ENCODE measurements at places on chromosomes 5 and 9. TPM values are rescaled to one million over a fixed set of nuclear protein-coding genes. Genes with fewer than 3 reads are reported as not detected.

The MCCC2 gene
- total RNA-seq = 60.4 TPM

The SH3RF2 gene
- not detected for total RNA-seq

The RASEF gene
- not detected for total RNA-seq

The RNF14 gene
- 35.0 TPM for total RNA-seq

The SLC35D2 gene
- total RNA-seq = 2.6 TPM

The DOCK2 gene
- 181 TPM for total RNA-seq

The MLANA gene
- not detected for total RNA-seq

The GFRA3 gene
- not detected for total RNA-seq

DNA sequence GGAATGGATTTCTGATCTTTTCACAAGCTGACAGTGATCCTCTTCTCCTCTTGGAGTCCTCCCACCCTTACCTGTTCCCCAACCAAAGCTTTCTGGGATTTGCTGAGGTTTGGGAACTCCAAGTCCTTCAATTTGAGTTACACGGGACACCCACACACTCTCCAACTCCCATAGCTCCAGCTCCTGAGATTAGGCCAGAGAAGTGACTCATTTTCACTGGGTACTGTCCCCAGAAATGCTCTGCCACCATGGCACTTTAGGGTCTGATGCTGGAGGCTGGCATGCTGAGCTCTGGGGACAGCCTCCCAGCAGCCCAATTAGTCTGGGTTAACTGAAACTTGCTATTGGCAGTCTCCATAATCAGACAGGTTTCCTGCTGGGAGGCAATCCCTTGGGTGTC lies 14.0 kb upstream of the HRCT1 start:
- no peaks in the 10 kb centered on the region for H3K4me1 ChIP-seq
- DNase-seq = no peak
- H3K36me3 ChIP-seq = no peaks in the 10 kb centered on the region
- no peak overlapping the region for H3K27ac ChIP-seq
- no peak overlapping the region for H3K4me3 ChIP-seq

- DNase-seq = no peak
- peak overlapping the region; percentile 17 for H3K27ac ChIP-seq
- no peak overlapping the region for H3K4me3 ChIP-seq
- peaks cover 11% of the 10 kb centered on the region for H3K4me1 ChIP-seq
- H3K27me3 ChIP-seq = no peaks in the 10 kb centered on the region
- H3K36me3 ChIP-seq = peaks cover 16% of the 10 kb centered on the region
Measured at GRCh38 chr9:20725675-20726074, 41.6 kb downstream of the FOCAD start.

GRCh38 chr9:83140061-83140460 lies 77.1 kb upstream of the RASEF start:
- no peaks in the 10 kb centered on the region for H3K36me3 ChIP-seq
- H3K27ac ChIP-seq = no peak overlapping the region

GRCh38 chr5:75666801-75667200 lies 50.4 kb downstream of the POC5 start:
- H3K27me3 ChIP-seq = no peaks in the 10 kb centered on the region
- H3K27ac ChIP-seq = no peak overlapping the region
- H3K4me3 ChIP-seq = no peak overlapping the region
- H3K36me3 ChIP-seq = peaks cover 1% of the 10 kb centered on the region
- no peak for DNase-seq
- peaks cover 35% of the 10 kb centered on the region for H3K4me1 ChIP-seq

GRCh38 chr9:121305269-121305994 lies 37.5 kb downstream of the GSN start:
- DNase-seq = no peak
- peaks cover 2% of the 10 kb centered on the region for H3K27me3 ChIP-seq
- no peaks in the 10 kb centered on the region for H3K36me3 ChIP-seq
- H3K4me1 ChIP-seq = peaks cover 2% of the 10 kb centered on the region
- no peak overlapping the region for H3K4me3 ChIP-seq

DNA sequence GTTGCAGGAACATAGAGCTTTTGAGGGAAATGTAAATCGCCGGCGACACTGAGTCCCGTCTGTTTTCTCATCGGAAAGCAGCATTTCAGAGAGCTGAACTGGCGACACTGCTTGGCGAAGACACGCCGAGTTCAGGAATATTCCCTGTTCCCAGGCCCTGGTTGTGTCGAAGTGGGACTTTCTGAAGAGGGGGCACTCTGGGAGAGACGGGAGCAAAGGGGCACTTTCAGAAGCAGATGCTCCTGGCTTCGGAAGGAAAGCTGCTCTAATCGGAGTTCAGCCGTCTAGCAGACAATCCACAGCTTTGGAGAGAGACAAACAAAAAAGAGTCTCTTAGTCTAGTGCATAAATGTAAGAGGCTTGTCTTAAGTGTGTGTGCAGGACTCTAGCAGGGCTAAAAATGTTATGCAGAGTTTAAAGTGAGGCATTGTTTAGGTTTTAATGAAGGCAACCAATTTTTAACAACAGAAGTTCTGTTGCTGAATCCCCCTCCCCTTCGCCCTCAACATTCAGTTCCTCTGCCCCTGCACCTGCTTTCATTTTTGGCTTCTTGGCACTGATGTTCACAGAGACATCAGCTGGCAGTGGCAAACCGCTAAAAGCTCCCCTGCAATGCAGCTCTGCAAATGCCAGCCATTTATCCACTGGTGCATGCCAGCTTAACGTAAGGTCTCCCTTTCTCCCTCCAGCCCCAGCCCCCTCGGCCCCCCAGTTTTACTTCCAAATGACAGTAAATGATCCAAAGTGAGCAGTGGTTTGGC lies 289.5 kb upstream of the MPDZ start:
- peaks cover 3% of the 10 kb centered on the region for H3K27me3 ChIP-seq
- H3K4me1 ChIP-seq = no peaks in the 10 kb centered on the region
- H3K36me3 ChIP-seq = no peaks in the 10 kb centered on the region

- H3K4me1 ChIP-seq = peaks cover 40% of the 10 kb centered on the region
- no peak overlapping the region for H3K4me3 ChIP-seq
- H3K27me3 ChIP-seq = no peaks in the 10 kb centered on the region
- no peak for DNase-seq
Measured at GRCh38 chr9:129206905-129207304, 28.8 kb upstream of the IER5L start.

DNA sequence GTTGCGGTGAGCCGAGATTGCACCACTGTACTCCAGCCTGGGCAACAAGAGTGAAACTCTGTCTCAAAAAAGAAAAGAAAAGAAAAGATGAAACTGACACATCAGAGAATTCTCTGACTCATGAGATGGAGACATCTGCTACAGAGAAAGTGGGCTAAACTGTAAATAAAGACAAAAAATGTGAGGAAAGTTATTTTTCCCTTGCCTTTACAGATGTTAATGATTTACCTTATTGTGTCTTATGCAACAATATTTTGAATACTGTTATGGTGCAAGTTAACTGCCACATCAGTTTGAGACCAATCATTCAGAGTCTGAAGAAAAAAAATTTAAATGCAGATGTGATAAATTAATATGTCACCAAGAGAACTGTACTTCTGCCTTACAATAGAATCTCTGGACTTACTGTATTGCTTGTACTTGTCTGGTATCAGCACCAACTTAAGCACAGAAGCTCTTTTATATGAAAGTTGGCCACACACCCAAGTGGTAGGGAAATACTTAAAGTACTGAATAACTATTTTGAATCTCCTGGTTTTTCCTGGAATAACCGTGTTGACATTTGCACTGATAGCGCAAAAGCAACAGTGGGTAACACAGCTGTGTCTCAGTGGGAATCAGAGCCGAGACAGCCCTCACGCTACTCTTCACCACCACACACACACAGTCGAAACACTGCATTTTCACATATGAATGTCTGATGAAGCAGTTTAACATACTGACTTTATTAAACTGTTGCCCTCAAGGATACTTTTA lies 169.9 kb downstream of the FANCC start:
- H3K4me1 ChIP-seq = no peaks in the 10 kb centered on the region
- H3K36me3 ChIP-seq = no peaks in the 10 kb centered on the region
- no peak overlapping the region for H3K27ac ChIP-seq
- H3K27me3 ChIP-seq = no peaks in the 10 kb centered on the region
- H3K4me3 ChIP-seq = no peak overlapping the region
- DNase-seq = no peak

- H3K27me3 ChIP-seq = peaks cover 16% of the 10 kb centered on the region
- no peak overlapping the region for H3K27ac ChIP-seq
- no peaks in the 10 kb centered on the region for H3K36me3 ChIP-seq
- H3K4me1 ChIP-seq = no peaks in the 10 kb centered on the region
Measured at GRCh38 chr5:123647066-123647465, 135.1 kb downstream of the CSNK1G3 start.

- H3K4me1 ChIP-seq = peaks cover 4% of the 10 kb centered on the region
- no peaks in the 10 kb centered on the region for H3K36me3 ChIP-seq
- H3K4me3 ChIP-seq = no peak overlapping the region
- no peak for DNase-seq
Measured at GRCh38 chr5:122312591-122313406, 762 bp downstream of the SNCAIP start.

DNA sequence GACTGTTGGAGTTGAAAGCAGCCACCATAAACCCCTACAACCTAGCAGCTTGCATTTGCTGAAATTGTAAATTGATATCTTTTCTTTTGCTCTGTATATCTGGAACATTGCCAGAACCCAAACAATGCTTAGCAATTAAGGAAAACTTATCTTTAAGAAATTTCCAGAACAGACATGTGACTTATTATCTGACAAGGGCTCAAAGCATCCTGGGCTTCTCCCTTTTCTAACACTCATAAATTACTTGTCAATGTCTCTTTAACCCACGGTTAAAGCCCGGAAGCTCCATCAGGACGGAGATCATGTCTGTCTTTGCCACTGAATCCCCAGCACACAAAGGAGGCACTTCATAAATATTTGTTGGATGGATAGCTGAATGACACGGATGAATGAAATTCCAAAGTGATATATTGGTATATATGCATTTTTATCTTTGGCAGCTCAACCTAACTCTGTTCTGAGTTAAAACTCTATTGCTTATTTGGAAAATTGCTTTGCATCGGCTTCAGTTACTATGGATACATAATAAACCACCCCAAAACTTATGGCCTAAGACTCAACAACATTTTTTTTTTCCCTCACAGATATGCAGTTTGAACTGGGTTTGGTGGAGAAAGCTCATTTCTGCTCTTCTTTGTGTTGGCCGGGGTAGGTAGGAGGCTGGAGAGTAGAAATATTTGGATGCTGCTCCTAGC lies 103.1 kb upstream of the CLINT1 start:
- no peak for DNase-seq
- peaks cover 4% of the 10 kb centered on the region for H3K27me3 ChIP-seq
- no peaks in the 10 kb centered on the region for H3K4me1 ChIP-seq
- no peak overlapping the region for H3K27ac ChIP-seq
- H3K4me3 ChIP-seq = no peak overlapping the region

GRCh38 chr5:82100303-82101077 lies 128.7 kb downstream of the ATG10 start:
- H3K4me1 ChIP-seq = peaks cover 19% of the 10 kb centered on the region
- H3K27me3 ChIP-seq = no peaks in the 10 kb centered on the region
- H3K36me3 ChIP-seq = peaks cover 3% of the 10 kb centered on the region
- no peak overlapping the region for H3K4me3 ChIP-seq
- peak overlapping the region; percentile 30 for H3K27ac ChIP-seq

DNA sequence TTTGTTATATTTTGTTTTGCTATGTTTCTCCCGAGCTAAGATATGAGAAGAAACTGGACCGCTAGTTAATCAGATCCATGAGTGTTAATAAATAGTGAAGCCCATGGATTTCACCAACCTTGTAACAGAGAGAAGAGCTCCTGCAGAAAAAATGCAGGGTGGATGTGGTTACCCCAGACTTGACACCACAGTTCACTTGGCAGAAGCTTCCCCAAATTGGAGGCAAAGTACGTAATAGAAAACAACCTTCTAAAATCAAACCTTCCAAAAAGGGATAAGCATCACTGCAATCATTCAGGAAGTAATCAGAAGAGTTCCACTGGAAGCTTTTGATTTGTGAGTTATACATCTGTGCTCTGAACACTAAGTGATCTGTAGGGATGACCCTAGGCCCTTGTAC lies 267.5 kb downstream of the ACTL7B start:
- no peaks in the 10 kb centered on the region for H3K4me1 ChIP-seq
- H3K4me3 ChIP-seq = no peak overlapping the region
- H3K27ac ChIP-seq = no peak overlapping the region

DNA sequence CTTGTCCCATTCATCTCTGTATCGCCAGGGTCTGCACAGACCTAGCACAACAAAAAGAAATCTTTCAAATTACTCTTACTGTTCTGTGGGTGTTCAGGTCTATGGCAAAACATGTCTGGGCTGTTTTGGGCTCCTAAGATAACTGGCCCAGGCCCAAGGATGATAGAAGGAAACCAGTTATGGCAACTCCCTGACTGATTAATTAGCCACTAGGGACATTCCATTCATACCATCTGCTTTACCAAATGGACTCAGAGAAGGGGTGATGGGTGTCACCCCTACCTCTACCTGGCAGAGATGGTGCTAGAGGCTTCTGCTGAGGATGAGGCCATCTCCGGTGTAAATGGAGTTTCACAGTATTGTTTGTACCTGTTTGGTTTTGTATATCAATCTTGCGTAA lies 1.9 kb downstream of the SLC31A2 start:
- DNase-seq = no peak
- no peaks in the 10 kb centered on the region for H3K27me3 ChIP-seq
- H3K36me3 ChIP-seq = no peaks in the 10 kb centered on the region
- H3K4me1 ChIP-seq = peaks cover 38% of the 10 kb centered on the region
- H3K4me3 ChIP-seq = peak overlapping the region; percentile 78
- H3K27ac ChIP-seq = no peak overlapping the region

DNA sequence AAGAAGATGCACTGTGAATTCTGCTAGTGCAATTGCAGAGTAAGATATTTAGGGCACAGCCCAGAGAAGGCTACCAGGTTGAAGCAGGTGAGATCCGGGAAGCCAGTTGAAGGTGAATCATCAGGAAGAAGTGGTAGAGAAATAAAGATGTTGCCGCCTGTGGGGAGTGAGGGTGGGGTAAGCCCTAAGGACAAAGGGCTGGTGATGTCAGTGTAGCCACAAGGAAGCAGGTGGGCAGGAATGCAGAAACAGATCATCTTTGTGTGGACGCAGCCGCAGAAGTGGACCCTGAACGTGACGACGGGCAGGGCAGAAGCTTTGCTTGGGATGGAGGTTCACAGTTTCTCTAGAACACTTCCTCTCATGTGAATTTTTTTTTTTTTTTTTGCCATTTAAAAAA lies 164.2 kb downstream of the ACTL7B start:
- no peaks in the 10 kb centered on the region for H3K27me3 ChIP-seq
- H3K27ac ChIP-seq = no peak overlapping the region
- no peaks in the 10 kb centered on the region for H3K4me1 ChIP-seq
- H3K36me3 ChIP-seq = no peaks in the 10 kb centered on the region

GRCh38 chr9:85859765-85860164 lies 81.2 kb upstream of the NAA35 start:
- no peaks in the 10 kb centered on the region for H3K27me3 ChIP-seq
- H3K36me3 ChIP-seq = peaks cover 10% of the 10 kb centered on the region
- H3K4me3 ChIP-seq = no peak overlapping the region
- H3K4me1 ChIP-seq = peaks cover 3% of the 10 kb centered on the region

DNA sequence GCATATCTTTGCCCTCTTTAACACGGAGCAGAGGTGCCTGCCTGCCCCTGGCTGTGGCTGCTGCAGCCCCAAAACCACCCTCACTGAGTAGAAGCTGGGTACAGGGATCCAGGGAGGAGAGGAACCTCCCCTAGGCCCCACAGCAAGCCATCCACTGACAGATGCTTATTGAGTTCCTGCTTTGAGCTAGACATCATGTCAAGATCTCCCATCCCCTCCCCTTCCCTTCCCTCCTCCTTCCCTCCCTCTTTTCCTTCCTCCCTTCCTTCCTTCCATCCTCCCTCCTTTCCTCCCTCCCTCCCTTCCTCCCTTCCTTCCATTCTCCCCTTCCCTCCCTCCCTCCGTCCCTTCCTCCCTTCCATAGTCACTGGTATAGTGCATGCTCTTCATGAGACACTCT lies 29.3 kb downstream of the GOLGA2 start:
- H3K36me3 ChIP-seq = no peaks in the 10 kb centered on the region
- H3K4me1 ChIP-seq = peaks cover 24% of the 10 kb centered on the region
- no peak for DNase-seq
- peaks cover 19% of the 10 kb centered on the region for H3K27me3 ChIP-seq

Measured in activated CD8-positive, alpha-beta T cell treated with anti-CD3 and anti-CD28 coated beads for 36 hours (primary cell).